ENCODE measurements at places on chromosomes 1 and 21.

DNA sequence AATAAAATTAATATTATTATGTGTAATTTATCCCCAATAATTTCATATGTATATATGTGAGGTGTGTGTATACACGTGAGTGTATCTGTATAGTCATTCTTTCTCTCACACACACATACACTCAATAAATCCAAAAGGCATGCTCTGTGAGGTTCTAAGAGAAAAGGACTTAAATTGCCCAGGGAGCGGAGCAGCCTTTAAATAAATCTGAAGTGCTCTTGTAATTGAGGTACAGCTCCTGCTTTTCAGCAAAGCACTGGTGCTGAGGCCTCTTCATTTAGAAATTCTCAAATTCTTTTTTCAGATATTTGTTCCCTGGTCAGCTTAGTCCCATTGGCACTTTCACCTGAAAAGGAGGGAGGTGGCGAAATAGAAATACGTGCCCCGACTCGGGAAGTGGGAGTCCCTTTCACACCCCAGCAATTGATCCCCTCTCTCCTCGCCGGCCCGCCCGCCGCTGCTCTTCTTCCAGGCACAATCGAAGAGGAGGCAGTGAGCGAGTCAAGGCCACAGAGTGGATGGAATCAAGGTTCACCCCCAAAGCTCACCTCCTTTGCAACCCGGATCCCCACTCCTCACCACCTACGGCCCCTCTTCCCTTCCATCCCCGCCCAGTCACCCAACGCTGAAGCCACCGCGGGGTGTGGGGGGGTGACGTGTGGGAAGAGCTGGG, 944 bp downstream of the PLPPR5 start:
- DNase-seq = no peak

- DNase-seq = no peak
Measured at GRCh38 chr1:116261227-116261626, 111.8 kb upstream of the ATP1A1 start.

DNA sequence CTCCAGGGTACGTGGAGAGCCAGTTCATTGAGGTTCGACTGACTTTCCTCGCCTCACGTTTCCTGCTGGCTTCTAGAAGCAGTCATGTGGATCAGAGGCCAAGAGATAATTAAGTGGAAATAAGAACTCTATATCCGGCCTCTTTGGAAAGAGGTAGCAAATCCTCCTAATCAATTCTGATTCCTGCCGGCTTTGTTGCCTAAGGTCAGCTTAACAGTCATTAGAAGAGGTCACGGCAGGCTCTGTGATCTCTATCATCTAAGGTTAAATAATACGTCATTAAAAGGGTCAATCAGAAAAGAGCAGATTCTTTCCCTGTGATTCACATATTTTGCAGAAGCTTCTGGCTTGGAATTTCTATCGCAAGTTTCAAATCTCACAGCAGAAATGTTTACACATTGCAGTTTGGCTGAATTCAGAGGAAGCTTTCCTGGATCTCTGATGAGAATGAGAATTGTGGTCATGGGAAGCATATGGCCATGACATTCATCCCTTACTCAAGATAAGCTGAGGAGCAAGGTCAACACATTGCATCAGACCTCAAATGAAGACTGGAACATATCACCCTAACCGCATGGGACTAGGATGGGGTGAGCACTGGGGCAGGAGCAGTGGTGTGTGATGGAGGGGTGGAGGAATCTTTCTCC, 189.4 kb downstream of the PBX1 start:
- peak; percentile 74 for DNase-seq

DNA sequence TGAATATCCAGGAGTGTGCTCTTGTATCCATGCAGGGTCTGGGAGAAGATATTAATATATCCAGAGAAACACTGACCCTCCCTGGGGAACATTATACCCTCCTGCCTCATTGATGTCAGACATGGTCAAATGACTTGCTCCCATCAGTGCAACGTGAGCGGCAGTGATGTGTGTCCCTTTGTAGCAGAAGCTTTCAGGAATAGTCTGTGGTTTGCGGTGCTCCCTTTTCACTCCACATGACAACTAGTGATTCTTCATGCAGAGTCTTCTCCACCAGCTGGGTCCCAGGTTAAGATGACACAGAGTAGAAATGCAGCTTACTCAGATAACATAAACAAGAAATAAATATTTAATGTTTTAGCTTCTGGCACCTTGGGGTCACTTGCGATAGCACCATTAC, 31.9 kb upstream of the LYPD8 start:
- DNase-seq = no peak

- no peak for DNase-seq
Measured at GRCh38 chr1:13948888-13949391, 249.0 kb downstream of the PRDM2 start.

DNA sequence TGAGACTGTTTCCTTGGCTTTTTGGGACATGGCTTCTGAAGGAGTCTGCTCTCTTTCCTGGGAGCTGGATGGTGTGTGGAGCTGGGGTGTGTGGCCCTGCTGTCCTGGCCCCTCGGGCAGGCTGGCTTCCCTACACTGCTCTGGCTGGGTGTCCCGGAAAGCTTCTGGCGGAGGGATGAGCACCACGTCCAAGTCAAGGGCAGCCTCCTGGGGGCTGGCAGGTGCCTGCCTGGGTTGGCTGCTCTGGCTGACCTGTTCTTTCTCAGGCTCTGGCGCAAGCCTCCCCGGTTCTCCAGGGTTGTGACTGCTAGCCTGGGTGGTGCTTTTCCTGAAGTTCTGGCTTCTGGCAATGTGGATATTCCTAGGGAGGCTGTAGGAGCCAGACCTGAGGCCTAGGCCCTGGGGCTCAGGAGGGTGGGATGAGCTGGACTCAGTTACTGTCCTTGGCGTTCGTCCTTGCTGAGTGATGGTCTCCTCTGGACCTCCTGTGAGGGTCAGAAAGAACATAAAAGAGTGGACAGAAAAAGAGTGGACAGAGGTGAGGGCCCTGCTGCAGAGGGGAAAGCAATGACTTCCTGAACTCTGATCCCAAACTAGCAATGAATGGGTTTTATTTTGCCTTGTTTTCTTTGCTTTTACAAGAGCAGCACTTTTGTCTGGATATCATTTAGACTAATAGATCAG, 9.4 kb downstream of the C1orf116 start:
- DNase-seq = no peak

- DNase-seq = no peak
Measured at GRCh38 chr1:61445269-61445825, 279.6 kb downstream of the TM2D1 start.

GRCh38 chr1:81517987-81518386, 282.7 kb upstream of the ADGRL2 start:
- DNase-seq = no peak

- DNase-seq = no peak
Measured at GRCh38 chr1:7856345-7856744, 3.5 kb upstream of the UTS2 start.

- no peak for DNase-seq
Measured at GRCh38 chr1:27001570-27002360, 8.3 kb downstream of the TRNP1 start.

- no peak for DNase-seq
Measured at GRCh38 chr1:223651291-223651991, 14.1 kb downstream of the CAPN8 start.

DNA sequence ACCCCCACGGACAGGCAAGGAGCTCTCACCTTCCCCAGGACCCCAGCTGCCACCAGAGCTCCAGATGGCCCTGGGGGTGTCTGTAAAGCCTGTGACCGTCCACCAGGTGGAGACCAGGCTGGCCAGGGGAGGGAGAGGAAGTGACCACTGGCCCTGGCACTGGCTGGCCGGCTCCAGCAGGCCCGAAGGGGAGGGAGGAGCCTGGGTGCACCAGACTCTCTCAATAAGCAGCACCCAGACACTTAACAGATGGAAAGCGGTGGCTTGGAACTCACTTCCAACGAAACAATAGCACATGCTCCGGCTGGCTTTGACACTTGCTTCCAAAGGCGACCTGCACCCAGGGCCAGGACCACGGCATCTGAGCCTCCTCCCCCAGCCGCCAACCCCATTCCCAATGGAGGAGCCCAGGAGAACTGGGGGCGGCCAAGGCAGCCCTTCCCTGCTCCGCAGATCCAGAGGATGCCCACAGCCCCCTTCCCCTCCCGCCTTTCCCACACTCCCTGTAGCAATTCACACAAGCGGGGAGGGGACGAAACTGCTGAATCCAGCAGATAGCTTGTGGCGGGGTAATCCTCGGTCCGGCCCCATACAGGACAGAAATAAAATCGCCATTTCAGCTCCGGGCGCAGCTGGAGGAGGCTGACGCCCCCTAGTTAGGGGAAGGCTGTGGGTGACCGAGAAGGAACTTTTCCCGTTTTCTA, 742 bp upstream of the PDE9A start:
- no peak for DNase-seq

DNA sequence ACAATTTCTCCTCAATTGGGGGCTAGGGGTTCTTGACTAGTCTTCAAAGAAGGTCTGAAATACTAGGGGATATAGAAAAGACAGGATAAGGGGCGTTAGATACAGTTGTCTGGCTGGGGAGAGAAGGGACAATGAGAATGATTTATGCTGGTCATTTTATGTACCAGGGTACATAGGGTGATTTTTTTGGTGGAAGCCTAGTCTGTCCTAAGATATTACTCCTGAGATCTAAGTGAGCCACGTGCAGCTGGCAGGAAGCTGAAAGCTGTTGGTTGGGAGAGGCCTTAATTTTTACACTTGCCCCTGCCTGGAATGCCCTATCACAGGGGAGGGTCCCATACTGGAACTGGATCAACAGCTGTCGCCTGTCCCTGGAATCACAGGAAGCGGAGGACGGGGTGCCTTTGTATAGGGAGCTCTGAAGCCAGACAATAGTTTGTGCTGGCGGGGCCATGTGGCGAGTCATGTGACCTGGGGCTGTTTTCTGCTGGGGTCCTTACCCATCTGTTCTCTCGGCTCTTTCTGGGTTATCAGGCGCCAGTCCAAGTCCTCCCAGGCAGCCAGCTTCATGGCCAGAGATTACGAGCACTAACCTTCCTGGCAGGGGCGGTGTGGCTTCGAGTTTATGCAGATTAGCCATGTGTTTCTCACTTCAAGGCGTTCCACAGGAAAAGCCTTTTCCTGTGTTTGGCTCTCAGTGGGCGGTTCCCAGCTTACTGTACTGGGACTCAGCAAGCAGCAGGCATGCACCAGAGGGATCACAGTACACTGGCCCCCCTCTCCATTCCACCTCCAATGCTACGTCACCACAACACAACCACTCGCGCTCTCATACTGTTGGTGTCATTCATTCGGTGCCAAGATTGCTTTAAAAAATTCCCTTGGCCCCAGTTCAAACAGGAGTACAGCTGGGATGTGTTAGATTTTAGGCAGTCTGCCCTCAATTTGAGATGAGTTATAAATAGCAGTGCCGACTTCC, 27.5 kb downstream of the ARID1A start:
- DNase-seq = peak; percentile 99

GRCh38 chr1:210677533-210677932, 348.8 kb downstream of the HHAT start:
- DNase-seq = no peak

DNA sequence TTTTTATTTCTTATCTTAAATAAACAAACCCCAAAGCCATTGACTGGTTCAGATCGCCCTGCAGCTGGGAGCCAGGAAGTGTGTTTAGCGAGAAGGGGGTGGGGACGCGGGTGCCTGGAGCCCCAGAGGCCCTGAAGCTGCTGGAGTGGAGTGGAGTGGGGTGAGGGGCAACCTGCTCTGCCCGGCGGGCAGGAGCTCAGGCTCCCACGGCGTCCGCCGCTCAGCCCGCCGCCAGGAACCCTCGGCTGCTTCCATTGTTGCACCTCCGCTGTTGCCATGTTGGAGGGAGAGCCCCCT, 673 bp downstream of the PIK3C2B start:
- no peak for DNase-seq

- DNase-seq = no peak
Measured at GRCh38 chr1:235112297-235113182, 16.1 kb downstream of the TOMM20 start.

DNA sequence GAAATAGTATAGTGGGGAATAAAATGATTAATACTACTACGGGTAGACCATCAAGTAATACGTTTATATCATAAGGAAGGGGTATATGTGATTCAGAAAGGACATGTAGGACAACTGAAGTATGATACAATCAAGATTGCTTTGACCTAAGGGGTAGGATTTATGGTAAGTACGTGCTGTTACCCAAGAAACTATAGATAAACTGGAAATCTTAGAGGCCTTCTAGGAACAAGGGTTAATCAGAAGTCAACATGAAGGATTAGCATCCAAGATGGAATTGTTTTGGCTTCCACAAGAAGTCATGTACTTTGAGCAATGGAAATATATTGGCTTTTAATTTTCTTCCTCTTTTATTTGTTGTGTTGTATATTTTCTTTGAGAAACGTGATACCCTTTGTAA, 13.2 kb upstream of the ZMYM4 start:
- no peak for DNase-seq

GRCh38 chr1:87588495-87588894, 259.8 kb downstream of the LMO4 start:
- no peak for DNase-seq

GRCh38 chr1:116847688-116848531, 61.8 kb upstream of the PTGFRN start:
- peak; percentile 55 for DNase-seq

Measured in fibroblast of skin of left biceps (primary cell).